ENCODE measurements at places on chromosomes 4 and X. TPM values are rescaled to one million over a fixed set of nuclear protein-coding genes. Genes with fewer than 3 reads are reported as not detected.

- DNase-seq: no peak
Observed at GRCh38 chr4:6742507-6742906, 26.5 kb downstream of the BLOC1S4 start.

GRCh38 chr4:1445716-1446445, 39.6 kb upstream of the NKX1-1 start:
- DNase-seq: no peak

NAP1L5 gene
- 2.9 TPM for total RNA-seq

- no peak for DNase-seq
Observed at GRCh38 chr4:8898419-8898818, 26.8 kb upstream of the HMX1 start.

GRCh38 chr4:179307297-179308136, 1865.3 kb upstream of the AGA start:
- DNase-seq: no peak

- DNase-seq: no peak
Observed at GRCh38 chrX:130159776-130160175, 5.9 kb downstream of the AIFM1 start.

DNA sequence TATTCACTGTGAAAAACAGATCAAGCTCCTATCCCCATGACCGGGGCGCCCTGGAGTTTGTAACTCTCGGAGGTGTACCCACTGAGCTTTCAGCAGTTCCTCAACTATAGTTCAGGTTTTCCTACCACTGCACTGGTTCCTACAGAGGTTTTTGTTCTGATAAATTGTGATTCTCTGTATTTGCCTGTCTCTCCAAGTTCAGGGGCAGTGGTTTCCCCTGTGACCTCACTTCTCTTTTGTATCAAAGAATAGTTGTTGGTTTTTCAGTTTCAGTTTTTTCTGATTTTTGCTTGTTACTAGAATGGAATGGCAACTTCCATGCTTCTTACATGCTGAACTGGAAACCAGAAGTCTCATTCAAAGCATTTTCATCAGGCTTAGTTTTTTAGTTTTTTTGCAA, 56.8 kb upstream of the PLS3 start:
- DNase-seq: no peak

DNA sequence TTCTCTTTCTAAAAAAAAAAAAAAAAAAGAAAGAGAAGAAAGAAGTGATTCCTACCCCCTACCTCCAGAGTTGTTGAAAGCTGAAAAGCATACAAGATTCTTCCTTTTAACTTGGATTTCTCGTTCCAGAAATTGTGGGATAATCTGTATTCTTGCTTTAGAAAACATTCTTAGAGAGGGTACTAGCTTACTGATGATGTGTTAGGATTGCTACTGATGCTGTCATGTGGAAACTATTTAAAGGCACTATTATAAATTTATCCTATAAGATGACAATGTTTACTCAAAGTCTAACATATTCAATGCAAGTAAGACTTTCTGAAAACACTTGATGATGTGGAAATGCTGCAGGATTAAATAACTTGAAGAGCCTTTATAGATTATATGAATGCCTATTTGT, 204.0 kb upstream of the PUDP start:
- no peak for DNase-seq

DNA sequence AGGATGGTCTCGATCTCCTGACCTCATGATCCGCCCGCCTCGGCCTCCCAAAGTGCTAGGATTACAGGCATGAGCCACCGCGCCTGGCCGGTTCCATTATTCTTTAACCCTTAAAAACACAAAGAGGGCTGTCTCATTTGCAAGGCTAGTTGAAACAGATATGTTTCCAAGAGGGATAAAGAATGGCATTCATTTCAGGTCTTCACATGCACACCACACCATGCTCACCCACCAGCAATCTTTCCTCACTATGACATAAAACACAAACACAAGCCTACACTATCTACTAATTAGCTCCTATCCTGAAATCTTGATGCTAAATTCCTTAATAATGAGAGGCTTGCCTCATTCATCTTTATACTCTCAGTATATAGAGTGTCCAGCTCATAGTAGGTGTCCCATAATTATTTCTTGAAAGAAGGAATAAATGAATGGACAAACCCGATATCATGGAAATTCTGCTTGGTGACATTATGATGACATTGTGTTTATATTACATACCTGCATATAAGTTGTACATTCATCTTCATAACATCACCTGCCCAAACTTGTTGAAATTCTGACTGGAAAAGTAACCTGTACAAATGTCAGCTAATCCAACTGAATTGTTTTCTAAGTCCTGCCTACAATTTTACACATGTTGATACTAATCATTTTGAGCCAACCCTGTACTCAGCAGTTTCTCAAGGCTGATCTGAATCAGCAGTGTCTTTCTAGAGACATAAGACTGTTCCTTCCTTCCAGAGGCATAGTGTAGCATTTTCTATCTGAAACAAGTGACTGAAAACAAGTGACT, 408.5 kb downstream of the KLHL13 start:
- no peak for DNase-seq

Data from gastrocnemius medialis (tissue), 4 donors.